HS-27A (cell line): ENCODE measurements at places on chromosomes 11 and 22.

DNA sequence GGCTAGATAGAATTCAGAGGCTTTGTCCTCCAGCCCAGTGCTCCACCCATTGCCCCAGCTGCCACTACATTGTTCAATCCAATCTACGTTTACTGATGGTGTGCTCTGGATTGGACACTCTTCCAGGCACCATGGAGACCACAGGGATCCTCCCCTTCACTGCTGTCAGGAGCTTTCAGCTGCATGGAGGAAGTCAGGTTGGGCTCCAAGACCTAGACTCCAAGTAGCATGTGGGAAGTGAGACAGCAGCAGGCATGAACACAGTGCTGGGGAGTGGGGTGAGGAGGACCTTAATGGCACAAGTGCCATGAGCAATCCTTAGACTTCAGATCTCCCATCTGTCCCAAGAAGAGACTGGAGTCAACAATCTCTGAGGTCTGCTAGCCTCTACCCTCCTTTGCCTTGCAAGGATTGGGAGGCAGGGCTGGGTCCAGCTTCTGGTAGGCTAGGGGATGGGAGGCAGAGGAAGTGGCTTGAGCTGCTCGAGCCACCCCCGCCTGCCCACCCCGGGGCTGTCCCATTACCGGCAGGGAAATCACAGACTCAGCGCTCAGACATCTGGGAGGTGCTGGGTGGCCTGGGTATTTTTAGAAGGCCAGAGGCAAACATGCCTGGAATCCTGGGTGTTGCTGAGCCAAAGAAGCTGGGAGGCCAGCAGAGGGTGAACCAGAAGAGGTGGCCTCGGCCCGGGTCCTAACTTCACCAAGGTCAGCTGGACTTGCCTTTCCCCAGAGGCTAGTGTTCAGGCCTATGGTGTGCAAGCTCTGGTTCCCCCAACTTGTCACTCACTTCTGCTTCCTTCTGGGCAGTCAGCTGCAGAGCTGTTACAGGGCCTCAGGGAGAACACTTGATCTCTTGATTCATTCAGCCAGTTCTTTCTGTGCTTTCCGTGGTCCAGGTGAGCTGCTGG is 15.2 kb upstream of the FCHSD2 start:
- peak; percentile 83 for DNase-seq

GRCh38 chr11:114132417-114132816 is 72.9 kb downstream of the ZBTB16 start:
- no peak for DNase-seq

DNA sequence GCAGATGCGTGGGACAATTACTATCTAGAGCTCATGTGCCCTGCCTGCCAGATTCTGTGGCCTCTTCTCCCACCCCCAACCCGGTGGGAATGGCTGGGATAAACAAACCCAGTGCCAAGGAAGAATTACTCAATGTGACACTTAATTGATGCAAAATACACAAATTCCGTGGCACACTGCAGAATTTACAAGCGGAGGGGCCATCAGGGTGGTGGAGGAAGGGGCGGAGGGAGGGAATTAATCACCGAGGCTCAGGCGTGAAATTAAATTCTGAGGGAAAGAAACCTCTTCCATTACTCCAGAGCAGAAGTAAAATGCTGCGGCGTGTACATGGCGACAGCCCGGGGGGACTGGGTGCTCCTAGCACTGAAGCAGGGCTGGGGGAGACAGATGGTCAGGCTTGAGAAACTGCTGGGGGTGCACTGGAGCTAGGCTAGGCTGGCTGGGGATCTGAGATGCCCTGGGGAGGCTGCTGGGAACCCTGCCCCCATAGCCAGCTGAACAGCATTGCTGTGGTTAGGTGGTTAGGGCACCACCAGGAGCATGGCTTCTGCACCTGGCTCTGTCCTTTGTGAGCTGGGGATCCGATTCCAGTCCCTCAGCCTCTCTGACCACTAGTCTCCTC is 200.6 kb downstream of the CEP164 start:
- no peak for DNase-seq

- no peak for DNase-seq
Measured at GRCh38 chr11:126840201-126840886, 160.2 kb downstream of the KIRREL3 start.

DNA sequence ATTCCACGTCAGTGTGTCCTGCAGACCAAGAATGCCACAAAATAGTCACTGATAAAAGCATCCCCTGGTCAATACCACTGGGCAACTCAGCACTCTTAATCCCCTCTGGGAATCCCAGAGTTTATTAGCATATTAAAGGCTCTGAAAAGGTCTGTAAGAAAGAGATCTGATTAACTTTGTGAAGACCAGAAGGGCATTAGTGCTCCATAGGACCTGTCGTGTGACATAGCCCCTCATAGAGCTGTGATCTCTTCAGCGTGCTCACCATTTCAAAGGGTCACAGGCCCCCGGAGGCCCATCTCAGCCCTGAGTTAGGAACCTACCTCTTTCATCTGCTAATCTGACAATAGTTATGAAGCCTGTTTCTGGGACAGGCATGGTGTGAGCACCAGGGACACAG is 299.2 kb downstream of the MN1 start:
- DNase-seq: no peak

- no peak for DNase-seq
Measured at GRCh38 chr11:93236741-93237675, 39.2 kb upstream of the SLC36A4 start.

DNA sequence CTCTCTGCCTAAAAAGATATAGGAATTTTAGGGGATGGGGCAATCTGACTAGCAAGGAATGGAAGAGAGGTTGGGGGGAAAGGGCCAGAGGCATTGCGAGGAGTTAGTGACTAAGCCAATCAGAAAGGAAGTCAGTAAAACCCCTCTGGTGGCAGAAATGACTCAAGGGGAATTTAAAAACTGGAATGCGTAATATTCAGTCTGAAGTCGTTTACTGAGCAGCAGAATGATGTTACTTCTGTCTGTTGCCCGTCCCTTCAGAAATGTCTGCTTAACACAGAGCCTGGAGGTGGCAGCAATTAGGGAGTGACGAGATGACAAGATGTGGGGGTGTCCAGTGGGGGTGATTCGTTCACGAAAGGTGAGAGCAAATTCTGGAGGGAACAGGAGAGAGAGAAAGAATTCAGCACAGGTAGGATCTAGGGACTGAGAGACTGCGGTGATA is 107.7 kb upstream of the CLMP start:
- no peak for DNase-seq

- no peak for DNase-seq
Measured at GRCh38 chr22:16562711-16563554, 29.7 kb downstream of the CCT8L2 start.

- DNase-seq: no peak
Measured at GRCh38 chr22:47817380-47817779, 1054.9 kb downstream of the TBC1D22A start.

DNA sequence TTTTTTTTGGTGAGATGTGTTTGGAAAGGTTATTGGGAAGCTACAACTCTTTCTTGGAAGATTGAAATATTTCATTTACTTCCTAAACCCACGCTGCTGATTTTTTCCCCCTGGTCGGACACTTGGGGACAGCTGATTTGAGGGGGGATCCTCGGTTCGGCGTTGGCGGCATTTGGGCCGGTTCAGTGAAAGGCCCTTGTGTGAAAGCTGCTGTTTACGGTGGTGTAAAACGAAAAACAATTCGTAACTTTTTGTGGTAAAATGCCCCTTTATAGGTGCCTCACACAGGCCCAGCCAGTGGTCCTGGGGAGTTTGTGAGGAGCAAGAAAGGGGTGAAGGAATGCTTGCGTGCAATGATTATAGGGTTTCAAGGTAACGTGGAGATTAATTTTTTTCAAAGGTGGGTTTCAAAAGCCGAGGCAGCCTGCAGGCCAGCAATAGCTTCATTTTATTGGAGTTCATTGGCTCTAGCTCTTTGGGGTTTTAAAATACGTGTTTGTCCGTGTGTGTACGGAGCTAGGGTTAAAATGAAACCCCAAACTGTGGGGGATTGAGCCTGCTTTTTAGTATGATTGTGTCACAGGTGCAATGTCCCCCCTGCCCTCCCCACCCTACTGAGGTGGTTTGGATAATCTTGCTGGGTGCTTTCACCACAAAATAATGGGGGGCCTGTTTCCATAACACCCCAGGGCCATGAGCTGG is 77.2 kb upstream of the PPARA start:
- DNase-seq: peak; percentile 14

DNA sequence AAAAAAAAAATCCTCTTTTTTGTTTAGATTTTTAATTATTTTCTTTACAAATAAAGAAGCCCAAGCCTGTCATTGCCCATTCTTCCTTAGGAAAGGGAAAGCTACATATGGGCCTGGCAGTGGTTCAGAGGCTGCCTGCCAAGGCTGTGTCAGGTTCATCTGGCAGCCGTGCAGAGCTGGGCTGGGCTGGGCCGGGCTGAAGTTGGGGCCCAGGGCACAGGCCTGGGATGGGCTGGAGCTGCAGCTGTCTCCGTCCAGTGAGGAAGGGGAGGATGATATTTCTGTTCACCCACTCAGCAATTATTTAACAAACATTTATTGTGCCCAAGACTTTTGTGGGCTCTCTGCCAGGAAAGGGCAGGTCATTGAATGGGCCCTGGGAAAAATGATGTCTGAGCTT is 4.6 kb downstream of the PRR5L start:
- DNase-seq: no peak

DNA sequence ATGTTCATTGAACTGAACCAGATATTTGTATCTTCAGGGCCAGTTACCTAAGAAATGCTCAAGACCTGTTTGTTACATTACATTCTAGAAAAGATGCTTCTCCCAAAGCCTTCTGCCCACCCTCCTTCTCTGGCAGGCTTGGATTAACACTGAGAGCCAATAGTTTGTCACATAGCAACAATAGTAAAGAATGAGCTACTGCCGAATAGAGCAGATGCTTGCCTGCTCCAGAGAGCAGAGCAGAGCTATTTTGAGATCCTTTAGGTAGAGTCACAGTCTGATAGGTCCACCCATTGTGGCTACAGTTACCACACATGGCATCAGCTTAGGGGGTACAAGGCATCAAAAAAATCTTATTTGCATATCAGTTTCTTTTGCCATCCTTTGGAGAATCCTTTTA is 13.5 kb upstream of the EP300 start:
- DNase-seq: no peak

GRCh38 chr11:6556139-6556949 is 47.1 kb downstream of the RRP8 start:
- no peak for DNase-seq

DNA sequence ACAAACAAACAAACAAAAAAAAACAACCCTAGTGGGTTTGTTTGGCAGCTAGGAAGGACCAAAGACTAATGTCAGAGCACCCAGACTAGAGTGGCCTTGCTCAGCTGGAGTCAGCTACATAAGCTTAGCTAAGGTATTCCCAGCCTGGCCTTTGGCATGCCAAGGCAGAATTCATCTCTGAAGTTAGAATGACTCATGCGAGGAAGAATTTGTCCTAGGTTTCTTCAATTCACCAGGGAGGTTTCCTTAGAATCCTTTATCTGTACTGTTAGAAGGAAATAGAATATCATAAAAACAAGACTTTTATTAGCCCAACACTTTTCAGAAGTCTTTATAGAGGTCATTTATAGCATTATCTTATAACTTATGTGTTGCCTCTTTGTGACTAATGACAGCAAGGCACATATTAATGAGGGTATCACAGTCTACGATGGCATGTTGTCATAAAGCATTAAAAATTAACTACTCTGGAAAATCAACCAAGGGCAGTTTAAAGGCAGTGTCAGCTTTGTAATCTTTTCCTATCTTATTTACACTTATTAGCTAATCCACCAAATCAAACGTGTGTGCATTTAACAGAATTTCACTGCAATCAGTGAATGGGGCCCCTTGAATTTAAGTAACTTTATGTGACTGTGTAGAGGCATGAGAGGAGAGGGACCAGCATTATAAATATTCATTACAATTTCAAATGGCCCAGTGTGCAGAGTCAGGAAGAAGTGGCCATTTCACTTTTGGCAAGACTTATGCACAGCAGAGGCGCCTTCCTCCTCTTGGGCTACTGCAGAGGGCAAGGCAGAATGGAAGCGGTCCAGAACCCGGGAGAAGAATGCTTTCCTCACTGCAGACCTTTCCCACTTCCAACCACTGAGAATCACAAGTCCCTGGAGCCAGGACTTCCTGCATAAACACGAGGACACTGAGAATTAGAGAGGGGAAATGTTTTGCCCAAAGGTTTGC is 36.3 kb downstream of the SLC5A1 start:
- peak; percentile 42 for DNase-seq

- no peak for DNase-seq
Measured at GRCh38 chr11:64384981-64385944, 26.3 kb downstream of the RPS6KA4 start.

- DNase-seq: no peak
Measured at GRCh38 chr22:44369916-44370801, 57.4 kb upstream of the SHISAL1 start.

DNA sequence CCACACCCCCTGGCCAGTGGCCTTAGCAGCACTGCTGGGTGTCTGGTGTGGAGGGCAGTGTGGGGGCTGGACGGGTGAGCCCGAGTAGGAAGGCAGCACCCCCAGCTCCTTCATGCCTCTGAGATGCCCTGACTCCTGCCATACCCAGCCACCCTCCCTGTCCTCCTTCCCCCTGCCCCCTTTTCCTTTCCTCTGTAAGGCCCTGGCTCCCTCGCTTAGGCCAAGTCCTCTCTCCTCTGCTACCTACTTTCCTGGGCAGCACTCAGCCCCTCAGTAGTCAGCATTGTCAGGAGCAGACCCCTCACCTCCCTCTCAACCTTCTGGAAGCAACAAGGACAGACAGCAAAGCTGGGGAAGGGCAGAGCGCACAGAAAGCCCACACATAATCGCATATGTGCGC is 48.0 kb downstream of the BUD13 start:
- no peak for DNase-seq

- DNase-seq: peak; percentile 17
Measured at GRCh38 chr22:50209893-50210292, 9.1 kb downstream of the SELENOO start.

DNA sequence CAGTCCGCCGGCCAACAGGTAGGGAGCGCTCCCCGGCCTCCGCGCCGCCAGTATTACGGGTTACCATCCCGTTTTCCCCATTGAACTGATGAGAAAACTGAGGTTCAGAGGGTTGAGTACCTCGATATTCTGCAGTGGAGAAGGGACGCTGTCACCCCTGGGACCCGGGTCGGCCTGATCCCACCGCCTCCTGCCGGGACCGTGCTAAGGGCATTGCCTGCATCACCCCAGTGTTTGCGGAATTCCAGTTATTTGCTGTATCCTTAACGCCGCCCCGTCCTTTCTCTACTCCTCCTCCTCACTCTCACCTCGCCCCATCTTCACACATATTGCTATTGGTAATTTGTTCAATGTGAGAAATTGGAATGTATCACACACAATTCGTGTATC is 370 bp upstream of the A4GALT start:
- no peak for DNase-seq

DNA sequence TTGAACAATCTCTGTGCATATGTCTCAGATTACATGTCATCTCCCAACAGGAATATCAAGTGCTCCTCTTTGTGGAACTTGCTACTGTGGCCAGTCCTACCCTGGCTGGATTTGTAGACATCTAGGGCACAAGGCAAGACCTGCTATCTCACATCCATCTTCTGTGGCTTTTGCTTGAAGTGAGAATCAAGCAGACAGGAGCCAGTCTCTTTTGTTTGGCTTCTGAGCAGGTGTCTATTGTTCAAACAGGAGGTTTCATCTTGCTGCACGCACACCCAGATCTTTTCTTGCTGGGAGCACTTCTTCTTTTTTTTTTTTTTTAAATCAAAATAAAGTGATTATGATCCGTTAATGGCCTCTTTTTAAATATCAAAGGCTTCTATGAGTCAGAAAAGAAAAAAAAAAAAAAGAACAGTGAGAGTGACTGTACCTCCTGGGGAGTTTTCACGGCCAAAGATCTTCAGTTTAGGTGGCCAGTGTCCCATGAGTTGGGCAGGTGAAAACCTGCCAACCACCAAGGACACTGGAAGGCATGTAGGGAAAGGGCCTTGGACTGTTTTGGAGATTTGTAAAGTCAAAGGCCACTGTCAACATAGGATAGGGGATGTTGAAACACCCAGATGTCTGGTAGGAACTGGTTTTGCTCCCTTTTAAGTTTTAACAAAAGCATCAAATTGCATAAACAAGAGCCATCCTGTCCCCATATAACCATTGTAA is 78.1 kb downstream of the CD44 start:
- no peak for DNase-seq
